ENCODE measurements at places on chromosomes 3 and 15. TPM values are rescaled to one million over a fixed set of nuclear protein-coding genes. Genes with fewer than 3 reads are reported as not detected.

Gene NEK11
- total RNA-seq = 6.2 TPM

Gene ACKR2
- 0.19 TPM for total RNA-seq

Gene DUOXA2
- total RNA-seq = not detected

Gene CORO2B
- 22.6 TPM for total RNA-seq

Gene EPHB1
- 0.75 TPM for total RNA-seq

DNA sequence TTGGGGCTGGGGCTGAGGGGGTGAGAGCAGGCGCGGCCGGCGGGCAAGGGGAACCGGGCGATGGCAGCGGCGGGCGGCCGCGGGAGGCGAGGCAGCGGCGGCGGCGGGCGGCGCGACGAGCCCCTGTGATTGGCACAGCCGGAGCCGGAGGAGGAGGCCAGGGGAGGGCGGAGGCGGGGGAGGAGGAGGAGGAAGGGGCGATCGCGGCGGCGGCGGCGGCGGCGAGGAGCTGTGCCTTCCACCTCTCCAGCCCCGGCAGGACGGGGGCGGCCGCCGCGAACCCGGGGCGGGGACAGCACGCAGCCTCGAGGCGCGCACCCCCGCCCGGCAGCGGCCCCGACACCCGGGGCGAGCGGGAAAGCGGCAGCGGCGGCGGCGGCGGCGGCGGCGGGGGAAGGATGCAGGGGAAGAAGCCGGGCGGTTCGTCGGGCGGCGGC is at the start of gene SLCO3A1:
TSS of gene SLCO3A1 (plus strand) at position 198 of the 437 bp plus-strand sequence.
- H3K27me3 ChIP-seq = peaks cover 34% of the 10 kb centered on the region
- H3K27ac ChIP-seq = no peak within 1 kb of the TSS
- no peaks in the 10 kb centered on the region for H3K36me3 ChIP-seq

DNA sequence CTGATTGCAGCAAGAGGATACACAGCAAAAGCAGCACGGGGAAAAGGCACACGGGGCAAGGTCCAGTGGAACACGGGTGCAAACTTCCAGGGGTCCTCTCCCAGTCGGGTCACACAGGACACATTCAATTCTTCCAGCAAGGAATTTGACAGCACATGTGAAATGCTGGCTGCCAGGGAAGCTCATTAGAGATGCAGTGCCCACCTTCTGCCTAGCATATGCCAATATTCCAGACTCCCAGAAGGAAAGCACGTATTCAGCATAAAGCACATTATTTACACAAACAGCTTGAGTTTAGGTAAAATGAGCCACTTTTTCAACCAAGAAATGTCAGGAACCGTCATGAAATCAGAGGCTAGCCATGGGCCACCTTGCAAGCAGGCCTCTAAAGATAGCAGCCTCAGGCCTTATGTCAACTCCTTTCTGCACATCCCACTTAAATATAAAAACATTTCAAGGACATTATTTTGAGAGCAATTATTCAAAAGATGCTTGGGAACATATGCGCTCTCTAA is 19.3 kb downstream of the MYO5C start:
- no peak overlapping the region for H3K27ac ChIP-seq
- H3K36me3 ChIP-seq = peaks cover 9% of the 10 kb centered on the region
- DNase-seq = no peak
- no peaks in the 10 kb centered on the region for H3K4me1 ChIP-seq
- no peak overlapping the region for H3K4me3 ChIP-seq

DNA sequence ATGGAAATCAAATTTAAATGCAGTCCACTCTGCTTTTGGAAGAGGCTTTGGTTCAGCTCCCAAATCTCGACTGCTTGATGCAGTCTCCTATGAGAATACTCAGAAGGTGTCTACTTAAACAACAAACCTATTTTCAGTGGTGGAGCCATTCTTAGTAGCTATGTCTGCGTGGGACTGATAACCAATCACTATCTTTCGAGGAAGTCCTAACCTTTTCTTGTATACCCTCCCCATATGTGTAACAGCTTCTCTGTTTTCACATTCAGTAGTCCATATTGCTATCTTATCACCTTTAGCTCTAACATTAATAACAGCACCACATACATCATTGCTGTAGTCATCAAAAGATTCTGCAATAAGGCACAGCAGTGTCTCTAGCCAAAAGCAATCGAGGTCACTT is 333.0 kb upstream of the ATP11B start:
- peaks cover 1% of the 10 kb centered on the region for H3K4me1 ChIP-seq
- H3K27me3 ChIP-seq = peaks cover 8% of the 10 kb centered on the region
- H3K27ac ChIP-seq = no peak overlapping the region
- H3K4me3 ChIP-seq = no peak overlapping the region
- H3K36me3 ChIP-seq = peaks cover 4% of the 10 kb centered on the region
- DNase-seq = no peak

- H3K4me3 ChIP-seq = no peak overlapping the region
- no peak for DNase-seq
- H3K27me3 ChIP-seq = no peaks in the 10 kb centered on the region
- H3K36me3 ChIP-seq = peaks cover 2% of the 10 kb centered on the region
- H3K4me1 ChIP-seq = no peaks in the 10 kb centered on the region
Measured at GRCh38 chr15:38002883-38003477, 68.5 kb downstream of the TMCO5A start.

DNA sequence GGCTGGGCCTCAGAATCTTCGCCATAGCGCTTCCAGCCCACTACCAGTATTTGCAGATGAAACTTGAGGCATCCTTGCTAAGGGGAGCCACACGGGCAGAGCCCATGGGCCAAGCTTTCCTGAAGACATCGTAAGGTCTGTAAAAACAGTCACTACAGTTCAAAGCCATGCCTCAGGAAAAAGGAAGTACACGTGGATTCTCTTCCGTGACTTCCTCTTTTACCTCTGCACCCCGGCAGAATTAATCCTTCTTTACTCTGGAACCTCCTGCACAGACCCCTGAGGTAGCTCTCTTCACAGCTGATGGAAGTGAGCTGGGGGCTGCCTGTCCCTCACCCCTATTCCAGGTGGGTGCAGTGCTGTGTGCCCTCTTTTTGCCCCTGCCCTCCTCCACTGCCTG is 129.2 kb downstream of the CHDH start:
- H3K27ac ChIP-seq = no peak overlapping the region
- H3K4me1 ChIP-seq = no peaks in the 10 kb centered on the region
- no peak overlapping the region for H3K4me3 ChIP-seq
- H3K27me3 ChIP-seq = peaks cover 11% of the 10 kb centered on the region
- DNase-seq = no peak

DNA sequence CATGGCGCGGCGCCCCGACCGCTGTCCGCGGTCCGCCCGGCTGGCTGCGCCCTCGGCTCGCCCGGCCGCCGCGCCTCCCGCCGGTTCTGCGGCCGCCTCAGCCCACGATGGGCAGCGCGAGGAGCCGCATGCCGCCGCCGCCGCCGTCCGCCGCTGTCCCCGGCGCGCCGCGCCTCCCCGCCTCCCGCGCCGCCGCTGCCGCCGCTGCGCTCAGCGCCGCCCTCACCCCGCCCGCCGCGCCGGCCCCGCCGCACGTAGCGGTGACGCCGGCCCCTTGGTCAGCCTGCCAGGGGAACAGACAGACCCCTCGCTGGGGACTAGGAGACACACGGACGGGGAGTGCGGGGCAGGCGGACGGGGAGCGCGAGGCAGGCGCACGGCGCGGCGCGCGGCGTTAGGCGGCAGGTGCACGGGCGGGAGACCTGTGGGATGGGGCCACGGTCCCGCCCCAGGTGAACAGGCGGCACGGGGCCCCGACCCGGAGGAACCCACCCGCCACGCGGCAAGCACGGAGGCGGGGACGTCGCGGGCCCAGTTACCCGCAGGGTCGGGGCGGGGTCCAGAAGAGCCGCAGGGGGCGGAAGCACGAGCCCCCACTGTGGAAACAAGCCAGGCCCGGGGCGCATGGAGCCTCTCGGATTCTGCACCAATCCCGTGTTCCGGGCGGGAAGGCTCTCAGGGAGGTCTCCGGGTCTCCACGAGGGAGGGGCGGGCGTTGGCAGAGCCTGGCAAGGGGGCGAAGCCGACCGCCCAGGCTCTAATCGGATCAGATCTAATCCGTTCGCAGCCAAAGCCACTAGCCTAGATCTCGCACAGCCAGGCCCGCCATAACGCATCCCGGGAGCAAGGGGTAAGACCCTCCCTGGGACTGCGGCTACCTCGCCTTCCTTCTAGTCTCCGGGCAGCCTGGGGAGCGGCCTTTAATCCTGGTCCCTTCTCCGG is at the start of gene CSPG5:
TSS of gene CSPG5 (minus strand) at position 175 of the 942 bp plus-strand sequence. CDS start at position 3, 172 bp downstream.
- peaks cover 7% of the 10 kb centered on the region for H3K27me3 ChIP-seq
- peak within 1 kb of the TSS; percentile 57 for H3K4me3 ChIP-seq
- H3K27ac ChIP-seq = no peak within 1 kb of the TSS
- no peak for DNase-seq
- no peaks in the 10 kb centered on the region for H3K36me3 ChIP-seq

DNA sequence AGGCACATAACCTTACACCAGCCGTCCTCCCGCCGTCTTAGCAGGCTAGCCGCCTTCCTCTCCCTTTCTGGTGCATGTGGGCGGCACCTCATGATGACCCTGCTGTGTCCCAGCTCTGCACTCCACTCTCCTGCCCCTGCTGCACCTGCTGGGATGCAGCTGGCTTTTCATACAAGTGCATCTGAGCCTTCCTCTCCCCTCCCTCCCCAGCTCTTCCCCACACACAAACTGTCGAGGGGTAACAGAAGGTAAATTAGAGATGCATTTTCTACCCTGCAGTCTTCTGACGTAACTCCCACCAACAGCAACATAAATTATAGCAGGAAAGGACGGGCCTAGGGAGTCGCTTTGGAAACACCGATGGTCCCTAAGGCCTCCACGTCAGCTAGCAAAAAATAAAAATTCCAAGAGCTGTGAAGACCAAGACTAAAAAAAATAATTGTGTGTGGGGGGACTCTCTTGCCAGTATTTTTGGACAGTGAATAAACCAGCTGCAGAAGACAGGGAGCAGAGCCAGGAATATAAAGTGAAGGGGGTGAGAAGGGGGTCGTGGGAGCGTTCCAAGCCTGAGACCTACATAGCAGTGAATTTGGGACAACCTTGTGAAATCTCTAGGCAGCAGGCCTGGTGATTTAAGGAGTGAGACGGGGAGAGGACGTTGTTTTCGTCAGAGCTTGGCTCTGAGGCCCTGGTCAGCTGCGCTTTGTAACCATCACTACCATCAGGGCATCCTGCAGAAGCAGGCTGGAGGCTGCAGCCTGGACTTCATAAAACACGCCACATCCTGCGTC is 216.2 kb downstream of the ADAMTS17 start:
- no peaks in the 10 kb centered on the region for H3K27me3 ChIP-seq
- no peak for DNase-seq

DNA sequence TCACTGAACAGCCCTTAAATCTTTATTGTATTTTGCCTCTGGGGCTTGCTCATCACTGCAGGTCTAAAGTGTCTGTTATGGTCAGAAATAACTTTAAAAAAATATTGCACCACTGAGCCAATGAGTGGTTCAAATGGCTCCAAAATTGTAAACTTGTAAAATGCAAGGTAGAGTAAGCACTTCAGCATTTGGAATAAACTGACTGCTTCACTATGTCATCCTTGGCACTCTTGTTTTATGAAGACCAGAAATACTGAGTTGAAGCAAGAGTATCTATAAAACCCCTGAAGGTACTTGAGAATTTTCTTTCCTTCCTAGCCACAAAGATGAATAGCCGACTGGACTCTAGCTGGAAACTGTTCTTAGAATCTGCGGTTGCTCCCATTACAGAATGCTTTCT is 390.3 kb upstream of the DPH6 start:
- H3K27ac ChIP-seq = no peak overlapping the region
- H3K36me3 ChIP-seq = no peaks in the 10 kb centered on the region
- peaks cover 4% of the 10 kb centered on the region for H3K4me1 ChIP-seq
- no peaks in the 10 kb centered on the region for H3K27me3 ChIP-seq

- no peaks in the 10 kb centered on the region for H3K36me3 ChIP-seq
- DNase-seq = no peak
- H3K27me3 ChIP-seq = no peaks in the 10 kb centered on the region
- peaks cover 53% of the 10 kb centered on the region for H3K4me1 ChIP-seq
- peak overlapping the region; percentile 36 for H3K27ac ChIP-seq
- no peak overlapping the region for H3K4me3 ChIP-seq
Measured at GRCh38 chr3:195153130-195153529, 117.8 kb downstream of the XXYLT1 start.

GRCh38 chr15:26083457-26083856 is 220.3 kb upstream of the ATP10A start:
- peak overlapping the region; percentile 85 for H3K4me3 ChIP-seq
- peak overlapping the region; percentile 89 for H3K27ac ChIP-seq
- peaks cover 15% of the 10 kb centered on the region for H3K4me1 ChIP-seq
- DNase-seq = no peak
- H3K36me3 ChIP-seq = no peaks in the 10 kb centered on the region
- peaks cover 8% of the 10 kb centered on the region for H3K27me3 ChIP-seq

DNA sequence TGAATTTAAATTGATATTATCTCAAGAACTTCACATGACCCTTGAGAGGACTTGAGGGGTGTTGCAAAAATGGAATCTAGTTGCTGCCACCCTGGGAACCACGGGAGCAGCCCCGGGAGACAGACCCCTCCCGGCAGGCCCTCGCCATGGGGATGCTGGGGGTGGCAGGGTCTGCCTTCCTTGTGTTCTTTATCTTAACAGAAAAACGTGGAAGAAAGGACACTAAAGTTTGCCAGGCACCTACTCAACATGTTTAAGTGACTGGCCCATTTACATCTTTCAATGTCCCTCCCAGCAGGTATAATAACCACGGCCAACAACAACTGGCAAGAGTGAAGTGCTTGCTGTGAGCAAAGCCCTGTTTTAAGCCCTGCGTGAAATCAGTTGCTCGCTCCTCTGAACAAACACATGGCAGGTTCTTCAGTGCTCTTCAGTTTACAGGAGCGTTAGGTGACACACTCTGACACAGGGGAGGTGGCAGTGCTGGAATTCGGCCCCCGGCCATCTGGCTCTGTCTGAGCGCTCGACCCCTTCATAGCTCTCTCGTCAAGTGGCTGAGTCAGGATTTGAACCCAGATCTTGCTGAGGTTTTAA is 112.5 kb downstream of the ASB7 start:
- peak; percentile 67 for DNase-seq
- no peak overlapping the region for H3K4me3 ChIP-seq
- H3K27ac ChIP-seq = no peak overlapping the region

- H3K4me3 ChIP-seq = no peak overlapping the region
- no peak overlapping the region for H3K27ac ChIP-seq
- DNase-seq = no peak
- no peaks in the 10 kb centered on the region for H3K4me1 ChIP-seq
Measured at GRCh38 chr3:58135712-58136543, 74.8 kb downstream of the DNASE1L3 start.

DNA sequence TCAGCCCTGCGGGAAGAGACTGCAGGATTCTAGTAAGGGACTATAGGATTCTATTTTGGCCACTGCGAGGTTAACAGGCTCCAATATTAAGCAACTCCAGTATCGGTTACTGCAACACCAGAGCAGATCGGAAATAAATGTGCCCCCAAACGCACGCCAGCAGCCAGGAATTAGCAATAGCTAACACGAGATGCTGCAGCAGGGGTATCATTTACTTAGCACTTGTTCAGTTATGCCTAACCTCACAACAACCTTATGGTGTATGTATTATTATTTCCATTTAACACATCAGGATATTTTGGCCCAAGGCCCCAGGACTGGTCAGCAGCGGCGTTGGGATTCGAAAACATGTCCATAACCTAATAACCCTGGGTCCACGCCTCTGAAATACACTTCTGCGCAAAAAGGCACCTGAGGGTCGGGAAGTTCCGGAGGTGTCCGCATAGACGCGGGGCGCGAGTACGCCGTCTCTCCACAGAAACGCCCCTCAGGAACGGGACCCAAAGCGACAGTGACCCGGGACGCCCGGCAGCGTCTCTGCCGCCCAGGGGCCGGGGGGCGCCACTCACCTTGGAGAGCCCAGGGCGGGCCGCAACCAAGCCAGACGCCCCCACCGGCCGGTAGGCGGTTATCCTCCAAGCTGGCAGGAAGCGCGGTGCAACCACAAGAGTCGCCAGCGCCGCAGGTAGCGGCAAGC is 681 bp downstream of the PIK3CB start:
- H3K4me3 ChIP-seq = peak overlapping the region; percentile 77
- no peaks in the 10 kb centered on the region for H3K27me3 ChIP-seq
- no peaks in the 10 kb centered on the region for H3K36me3 ChIP-seq
- H3K27ac ChIP-seq = peak overlapping the region; percentile 75
